ENCODE measurements at places on chromosomes 6 and 20. TPM values are rescaled to one million over a fixed set of nuclear protein-coding genes. Genes with fewer than 3 reads are reported as not detected.

The FUT9 gene
- 132 TPM for total RNA-seq

The HLA-DMB gene
- total RNA-seq: 0.31 TPM

The SPATS1 gene
- not detected for total RNA-seq

The TMX4 gene
- 30.4 TPM for total RNA-seq

The CDH4 gene
- total RNA-seq: 44.4 TPM

The SEL1L2 gene
- total RNA-seq: 2.2 TPM

The PHACTR1 gene
- total RNA-seq: 90.5 TPM

The CRISP2 gene
- total RNA-seq: 0.31 TPM

The SLC17A4 gene
- 0.31 TPM for total RNA-seq

The SLC35D3 gene
- total RNA-seq: not detected

The TUBB2B gene
- total RNA-seq: 3,227 TPM
